ENCODE measurements at places on chromosomes 1 and 21.

DNA sequence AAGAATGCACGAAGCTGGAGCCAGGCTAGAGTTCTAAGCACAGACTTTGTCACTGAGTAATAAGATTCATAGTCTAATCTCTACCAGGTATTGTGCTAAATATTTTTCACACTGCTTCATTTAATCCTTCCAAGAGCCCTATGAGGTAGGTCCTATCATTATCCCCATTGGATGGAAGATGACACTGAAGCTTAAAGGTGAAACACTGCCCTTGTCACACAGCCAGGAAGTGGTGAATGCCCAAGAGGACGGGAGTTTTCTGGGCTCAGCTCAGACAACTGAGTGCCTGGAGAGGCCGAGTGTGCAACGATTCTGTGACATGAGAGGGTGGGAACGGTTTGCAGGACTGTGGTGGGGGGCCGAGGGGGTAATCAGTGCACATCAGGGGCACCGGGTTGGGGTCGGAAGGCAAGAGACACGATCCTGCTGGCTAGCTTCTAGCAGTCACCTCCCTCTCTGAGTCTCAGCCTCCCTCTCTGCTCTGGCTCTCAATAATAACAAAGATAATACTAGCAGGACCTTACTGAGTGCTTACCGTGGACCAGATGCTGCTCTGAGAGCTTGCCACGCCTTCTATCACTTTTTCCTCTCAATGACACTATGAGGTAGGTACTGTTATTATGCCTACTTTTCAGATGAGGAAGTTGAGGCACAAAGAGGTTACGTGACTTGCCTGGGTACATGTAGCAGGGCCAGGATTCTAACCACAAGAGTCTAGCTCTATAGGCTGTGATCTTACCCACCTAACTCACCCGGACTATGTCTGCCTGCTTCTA lies 12.4 kb downstream of the KCNQ4 start:
- DNase-seq = no peak

- no peak for DNase-seq
These were observed 52.9 kb downstream of the L1TD1 start for GRCh38 chr1:62247391-62248168.

- no peak for DNase-seq
These were observed 19.5 kb downstream of the PARK7 start for GRCh38 chr1:7980984-7981383.

DNA sequence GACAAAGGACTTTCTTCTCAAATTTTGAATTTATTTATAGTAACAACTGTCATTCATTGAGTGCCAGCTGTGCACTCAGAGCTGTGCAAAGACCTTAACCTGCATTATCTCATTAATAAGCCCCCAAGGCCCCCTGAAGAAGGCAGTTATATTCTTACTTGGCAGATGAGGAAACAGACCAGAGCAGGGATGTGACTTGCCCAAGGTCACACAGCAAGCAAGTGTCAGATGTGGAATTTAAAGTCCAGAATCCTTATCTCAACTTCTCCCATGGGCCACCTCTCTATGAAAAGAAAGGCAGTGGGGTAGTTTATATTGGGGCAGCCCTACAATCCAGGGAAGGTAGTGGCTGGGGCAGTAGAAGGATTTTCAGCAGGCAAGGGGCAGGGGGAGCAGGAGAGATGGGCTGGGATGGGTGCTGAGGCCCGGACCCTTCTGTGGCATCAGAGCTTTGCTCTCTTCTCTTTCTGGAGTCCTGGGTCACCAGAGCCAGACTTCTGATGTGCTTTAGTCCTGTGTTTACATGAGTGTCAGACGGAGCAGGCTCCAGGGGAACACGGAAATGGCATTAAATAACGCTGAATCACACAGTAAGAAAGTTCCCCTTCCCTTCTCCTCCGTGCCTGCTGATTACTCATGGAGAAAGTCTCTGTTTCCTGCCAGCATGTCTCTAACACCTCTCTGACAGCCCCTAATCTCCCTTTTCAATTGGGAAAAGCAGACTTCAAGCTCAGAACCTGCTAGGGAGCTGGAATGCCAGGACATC lies 39.5 kb downstream of the EPHB2 start:
- DNase-seq = no peak

GRCh38 chr1:182515556-182515955 lies 65.6 kb downstream of the RGSL1 start:
- no peak for DNase-seq

GRCh38 chr1:53051676-53052075 lies 10.3 kb upstream of the PODN start:
- DNase-seq = no peak

DNA sequence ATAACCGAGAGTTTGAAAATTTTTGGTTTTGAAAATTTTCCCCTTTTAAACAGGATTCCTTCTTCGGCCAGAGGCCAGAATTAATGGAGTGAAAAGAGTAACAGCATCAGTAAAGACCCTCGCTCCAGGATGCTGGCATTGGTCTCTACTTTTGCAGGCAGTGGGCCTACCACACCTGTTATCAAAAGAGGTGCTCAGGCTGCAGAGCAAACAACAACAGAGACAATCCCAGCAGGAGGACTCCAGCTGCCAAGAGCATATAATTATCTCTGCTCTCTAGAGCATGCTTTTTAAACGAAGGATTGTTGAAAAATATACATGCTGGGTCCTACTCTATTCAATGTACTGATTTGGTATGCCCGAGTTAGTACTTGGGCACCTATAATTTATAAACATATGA lies 1048.5 kb downstream of the PLA2G4A start:
- no peak for DNase-seq

DNA sequence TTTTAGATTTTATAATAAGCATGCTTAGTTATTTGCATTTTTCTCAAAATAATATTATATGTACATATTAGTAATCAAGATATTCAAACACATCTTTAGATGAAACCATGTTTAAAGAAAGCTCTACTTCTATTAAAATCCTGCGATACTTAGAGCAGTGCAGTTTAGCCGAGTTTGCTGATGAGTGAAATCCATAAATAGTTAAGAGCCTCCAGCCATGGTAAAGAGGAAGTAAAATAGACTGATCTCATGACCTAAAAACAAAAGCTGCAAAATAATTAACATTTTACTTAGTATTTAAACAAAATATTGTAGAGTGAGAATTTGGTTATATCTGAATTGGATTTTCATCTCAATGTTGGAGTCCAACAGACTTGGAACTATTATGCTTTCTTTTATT lies 147.4 kb upstream of the NRIP1 start:
- DNase-seq = no peak

DNA sequence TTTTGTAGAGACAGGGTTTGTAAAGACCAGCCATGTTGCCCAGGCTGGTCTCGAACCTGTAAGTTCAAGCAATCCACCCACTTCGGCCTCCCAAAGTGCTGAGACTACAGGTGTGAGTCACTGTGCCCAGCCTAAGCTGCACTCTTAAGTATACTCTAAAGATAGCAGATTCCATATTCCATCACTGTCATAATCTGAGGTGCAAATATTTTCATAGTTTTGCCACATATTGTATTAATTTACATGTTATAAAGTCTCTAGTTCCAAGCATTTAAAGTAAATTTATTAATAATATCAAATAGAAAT lies 121.3 kb downstream of the HFM1 start:
- DNase-seq = no peak

DNA sequence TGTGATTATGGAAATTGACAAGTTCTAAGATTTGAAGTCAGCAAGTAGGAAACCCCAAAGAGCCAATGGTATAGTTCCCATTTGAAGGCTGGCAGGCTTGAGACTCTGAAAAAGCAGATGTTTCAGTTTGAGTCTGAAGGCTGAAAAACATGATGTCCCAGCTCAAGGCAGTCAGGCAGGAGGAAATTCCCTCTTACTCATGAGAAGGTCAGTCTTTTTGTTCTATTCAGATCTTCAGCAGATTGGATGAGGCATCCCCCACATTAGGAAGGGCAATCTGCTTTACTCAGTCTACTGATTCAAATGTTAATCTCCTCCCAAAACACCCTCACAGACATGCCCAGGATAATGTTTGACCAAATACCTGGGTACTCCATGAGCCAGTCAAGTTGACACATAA lies 372.5 kb upstream of the ST6GALNAC5 start:
- no peak for DNase-seq

DNA sequence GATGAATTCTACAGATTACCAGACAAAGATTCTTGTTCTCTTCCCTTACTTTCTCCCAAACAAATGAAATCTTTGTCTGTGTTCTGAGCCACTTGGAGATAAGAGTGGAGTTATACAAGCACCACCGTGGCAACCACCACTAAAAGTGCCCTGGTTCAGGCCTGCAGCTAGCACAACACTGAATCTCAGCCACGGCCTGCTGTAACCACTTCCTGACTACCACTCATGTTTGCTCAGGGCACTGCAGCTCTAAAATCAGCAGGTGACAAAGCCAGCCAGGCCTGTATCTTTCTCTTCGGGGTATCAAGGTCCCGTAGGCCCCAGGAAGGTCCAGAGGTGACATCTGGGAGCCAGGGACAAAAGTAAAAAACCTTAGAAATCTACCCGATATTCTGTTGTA lies 3.2 kb upstream of the OR2T6 start:
- DNase-seq = no peak

DNA sequence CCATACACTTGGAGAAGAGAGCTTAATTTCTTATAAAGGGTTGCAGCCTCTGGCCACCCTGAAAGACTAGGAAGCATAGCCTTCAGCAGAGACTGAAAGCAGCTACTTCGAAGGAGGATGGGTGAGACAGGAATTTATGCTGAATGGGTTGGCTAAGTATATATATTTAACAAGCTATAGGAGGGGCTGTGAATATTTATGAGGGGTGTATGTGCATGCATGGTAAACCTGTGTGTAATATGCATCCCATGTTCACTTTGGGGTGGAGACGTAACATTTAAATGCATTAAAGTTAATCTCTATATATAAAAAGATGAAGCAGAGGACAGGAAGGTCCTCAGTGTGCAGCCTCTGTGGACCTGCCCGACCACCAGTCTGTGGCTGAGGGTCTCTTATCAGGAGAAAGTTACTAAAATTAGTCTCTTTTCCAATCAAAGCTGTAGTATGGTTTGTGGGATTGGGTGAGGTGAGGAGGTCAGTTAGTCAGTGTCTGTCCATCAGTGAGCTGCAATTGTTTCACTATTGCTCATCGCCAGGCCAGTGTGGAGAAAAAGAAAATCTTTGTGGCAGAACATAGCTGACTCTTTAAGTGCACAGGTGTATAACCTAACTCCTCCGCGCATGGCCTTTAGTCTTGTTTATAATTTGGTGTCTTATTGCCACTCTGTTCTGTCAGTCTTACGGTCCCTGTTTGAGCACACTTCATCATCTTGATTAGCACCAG lies 35.4 kb upstream of the DSCAM start:
- no peak for DNase-seq

DNA sequence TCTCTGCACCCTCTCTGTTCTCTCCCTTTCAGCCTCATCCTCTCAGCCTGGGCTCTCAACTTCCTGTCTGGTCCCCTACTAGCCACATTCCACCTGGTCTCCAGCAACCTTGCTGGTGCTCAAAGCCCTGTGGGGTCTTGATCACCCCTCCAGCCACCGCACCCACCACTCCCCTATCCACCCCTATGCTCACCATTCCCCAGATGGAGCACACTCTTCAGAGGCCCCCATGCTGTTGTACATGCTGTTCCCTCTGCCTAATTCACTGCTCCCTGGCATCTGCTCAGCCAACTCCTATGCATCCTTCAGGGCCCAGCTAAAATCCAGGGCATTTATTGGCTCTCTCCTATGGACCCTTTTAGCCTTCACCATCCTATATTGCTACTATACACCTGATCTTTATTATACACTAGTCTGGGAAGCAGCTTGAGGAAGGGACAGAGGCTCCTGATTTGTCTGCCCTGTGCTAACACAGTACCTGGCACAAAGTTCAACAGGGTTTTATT lies 81.0 kb downstream of the GLIS1 start:
- DNase-seq = no peak

DNA sequence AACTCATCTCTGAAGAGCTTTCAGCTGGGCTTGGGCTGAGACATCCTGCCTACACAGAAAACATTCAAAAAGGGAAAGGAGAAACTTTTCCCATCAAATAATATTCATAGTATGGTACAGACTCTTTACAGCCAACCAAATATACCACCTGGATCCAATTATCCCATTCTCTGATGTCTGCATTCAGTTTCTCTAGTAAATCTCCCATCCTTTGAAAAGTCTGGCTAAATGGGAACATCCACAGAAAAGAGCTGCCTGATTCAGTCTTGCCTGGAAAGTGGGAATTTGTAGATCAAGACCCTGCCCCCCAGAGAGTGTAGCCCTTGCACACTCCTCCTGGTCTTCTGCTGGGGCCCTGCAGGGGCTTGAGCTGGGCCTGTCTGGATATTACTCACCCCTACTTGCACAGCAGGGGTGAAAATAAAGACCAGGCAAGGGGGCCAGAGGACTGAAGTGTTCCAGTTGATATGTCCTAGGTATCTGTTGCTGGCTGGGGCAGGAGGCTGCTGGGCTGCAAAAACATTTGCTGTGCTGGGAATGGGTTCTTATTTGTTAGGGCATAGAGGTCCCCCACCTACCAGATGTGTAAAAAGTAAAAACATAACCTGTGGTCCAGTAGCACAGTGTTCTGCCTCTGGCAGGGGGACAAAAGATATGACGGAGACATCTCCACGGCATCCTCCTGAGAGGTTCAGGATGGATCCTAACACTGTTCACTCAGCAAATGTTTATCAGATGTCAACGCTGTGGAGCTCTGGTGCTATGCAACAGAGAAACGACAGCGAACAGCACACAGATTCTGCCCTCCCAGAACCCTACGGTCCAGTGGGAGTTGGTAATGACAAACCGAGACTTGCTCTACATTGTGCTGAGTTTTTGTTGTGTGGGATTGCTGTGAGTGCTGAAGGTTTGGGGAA lies 140.3 kb downstream of the PLXNA2 start:
- no peak for DNase-seq

DNA sequence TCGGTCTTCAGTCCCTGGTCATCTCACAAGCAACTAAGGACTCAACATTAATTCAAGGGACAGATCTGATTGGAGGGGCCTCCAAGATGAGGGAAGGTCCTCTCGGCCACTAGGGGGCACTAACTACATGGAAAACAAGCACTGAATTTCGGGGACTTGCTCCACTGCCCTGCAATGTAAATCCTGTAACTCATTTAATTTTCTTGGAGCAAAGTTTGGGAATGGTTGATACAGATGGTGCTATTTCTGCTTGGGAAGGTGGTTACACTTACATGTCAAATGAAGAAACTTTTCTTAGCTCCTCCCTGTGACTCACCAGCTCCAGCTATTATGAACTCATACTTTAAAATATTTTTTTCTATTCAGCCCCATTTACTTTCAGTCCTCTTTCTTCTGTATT lies 97.4 kb upstream of the KCNJ15 start:
- DNase-seq = peak; percentile 6

DNA sequence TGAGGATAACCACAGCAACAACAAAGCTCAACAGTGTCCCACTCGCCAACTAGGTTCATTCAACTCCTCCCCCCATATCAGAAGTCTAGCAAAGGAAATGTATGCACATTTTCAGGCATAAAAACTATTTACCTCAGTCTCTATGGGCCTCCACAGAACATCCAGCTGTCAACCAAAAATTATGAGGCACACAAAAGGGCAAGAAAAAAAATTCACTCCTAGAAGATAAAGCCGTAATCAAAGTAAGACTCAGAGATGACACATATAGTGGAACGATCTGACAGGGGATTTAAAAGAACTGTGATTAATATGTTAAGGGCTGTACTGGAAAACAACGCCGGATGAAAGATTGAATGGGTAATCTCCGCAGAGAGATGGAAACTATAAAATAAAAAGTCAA lies 158.7 kb downstream of the NTPCR start:
- DNase-seq = no peak
